HEK293T (cell line): ENCODE measurements at places on chromosomes 7 and 10.

DNA sequence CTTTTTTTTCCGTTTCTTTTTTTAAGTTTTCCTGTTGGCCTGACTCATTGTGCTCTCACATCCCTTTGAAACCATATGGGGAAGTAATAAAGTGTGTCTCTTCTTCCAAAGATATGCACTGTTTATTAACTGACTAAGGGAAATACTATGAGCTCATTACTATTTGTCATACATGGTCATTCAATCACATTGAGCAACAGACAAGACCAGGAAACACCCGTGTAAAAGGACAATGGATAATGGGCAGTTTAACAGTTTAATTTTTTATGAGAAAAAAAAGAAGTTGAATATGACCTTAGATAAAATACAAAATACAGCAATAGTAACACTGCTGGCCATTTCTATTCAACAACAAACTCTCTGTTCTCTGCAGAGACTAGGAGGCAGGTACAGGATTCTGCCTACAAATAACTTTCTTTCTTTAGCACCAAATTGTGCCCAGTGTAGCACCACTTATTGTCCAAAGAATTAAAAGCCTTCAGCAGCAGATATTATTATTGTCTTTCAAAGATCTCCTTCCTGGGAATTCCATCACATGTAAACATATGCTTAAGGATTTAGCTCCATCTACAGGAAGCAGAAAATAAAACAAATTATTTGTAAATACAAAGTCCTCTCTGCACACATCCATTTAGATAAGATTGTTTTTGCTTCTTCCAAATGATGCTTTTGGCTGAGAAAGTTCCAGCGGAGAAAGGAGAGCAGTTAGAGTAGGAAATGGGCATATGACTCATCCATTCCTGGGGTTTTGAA, 55.0 kb upstream of the AKR1E2 start:
- no peak for DNase-seq

DNA sequence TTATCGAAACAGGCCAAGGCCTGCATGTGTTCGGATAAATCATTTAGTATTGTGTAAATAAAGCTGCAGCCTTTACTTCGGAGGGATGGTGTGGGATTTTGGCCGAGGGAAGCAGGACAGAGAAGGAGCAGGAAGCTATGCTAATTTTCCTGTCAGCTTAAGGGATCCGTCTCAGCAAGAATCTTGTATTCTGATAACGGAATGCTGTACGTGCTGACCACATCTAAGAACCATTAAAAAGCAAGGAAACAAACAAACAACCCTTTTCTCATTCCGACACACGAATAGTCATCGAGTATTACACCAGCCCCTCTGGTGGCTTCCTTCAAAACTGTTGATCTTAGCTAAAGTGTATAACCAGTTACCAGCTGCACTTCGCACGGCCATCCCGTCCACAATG, 133.2 kb upstream of the TCF7L2 start:
- DNase-seq = no peak

GRCh38 chr7:43244784-43245183, 132.3 kb downstream of the HECW1 start:
- DNase-seq = no peak

GRCh38 chr7:118436663-118437062, 212.2 kb downstream of the ANKRD7 start:
- DNase-seq = no peak

DNA sequence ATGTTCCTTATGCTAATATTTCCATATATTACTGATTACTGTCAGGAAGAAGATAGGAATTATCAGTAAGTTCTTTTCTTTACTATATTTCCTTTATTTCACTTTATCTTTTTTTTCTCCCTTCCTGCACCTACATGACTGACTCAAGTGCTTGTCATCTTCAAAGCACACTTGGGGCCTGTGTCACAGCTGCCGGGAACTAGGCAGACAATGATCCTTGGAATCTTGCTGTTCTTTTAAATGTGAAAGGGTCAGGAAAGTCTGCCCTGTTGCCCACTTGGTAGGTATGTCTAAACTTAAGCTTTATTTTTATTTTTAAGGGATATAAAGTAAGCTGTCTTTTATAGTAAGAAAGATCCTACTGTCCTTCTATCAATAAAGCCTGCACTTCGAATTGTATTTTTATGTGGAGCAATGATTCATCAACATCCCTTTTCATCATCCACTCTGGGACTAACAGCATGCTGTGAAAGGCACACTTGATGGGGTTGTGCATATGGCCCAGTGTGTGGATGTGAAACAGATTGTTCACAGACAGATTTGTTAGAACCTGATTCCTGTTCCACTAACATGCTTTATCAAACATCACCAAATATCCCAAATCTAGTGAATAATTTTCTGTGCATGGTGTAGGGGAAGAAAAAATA, 556.9 kb downstream of the DNAJB9 start:
- no peak for DNase-seq

DNA sequence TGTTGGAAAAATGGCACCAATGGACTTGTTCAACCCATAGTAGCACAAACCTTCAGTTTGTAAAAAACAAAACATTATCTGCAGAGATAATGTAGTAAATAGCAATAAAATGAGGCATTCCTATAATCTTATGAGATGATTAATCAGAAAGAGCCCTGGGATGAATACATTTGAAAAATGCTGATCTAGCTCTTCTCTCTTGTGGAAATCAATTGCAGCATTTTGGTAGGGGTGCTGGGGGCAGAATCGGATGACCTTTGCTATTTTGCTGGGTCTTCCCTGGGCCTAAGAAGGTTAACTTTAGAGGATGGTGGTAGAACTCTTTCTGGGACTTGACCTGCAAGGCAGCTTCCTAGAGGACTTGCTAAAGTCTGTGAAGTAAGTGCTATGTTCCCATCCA, 163.5 kb downstream of the ADRA2A start:
- no peak for DNase-seq

- no peak for DNase-seq
Measured at GRCh38 chr7:128069373-128070364, 38.4 kb upstream of the LRRC4 start.

GRCh38 chr10:17989908-17990767, 38.4 kb downstream of the SLC39A12 start:
- no peak for DNase-seq

- DNase-seq = no peak
Measured at GRCh38 chr7:129958643-129959470, 6.1 kb upstream of the UBE2H start.

GRCh38 chr7:28276298-28276697, 95.7 kb upstream of the JAZF1 start:
- DNase-seq = no peak

- peak; percentile 91 for DNase-seq
Measured at GRCh38 chr10:133127291-133128125, 32.5 kb upstream of the KNDC1 start.

GRCh38 chr10:98411768-98412167, 3.2 kb downstream of the PYROXD2 start:
- no peak for DNase-seq

DNA sequence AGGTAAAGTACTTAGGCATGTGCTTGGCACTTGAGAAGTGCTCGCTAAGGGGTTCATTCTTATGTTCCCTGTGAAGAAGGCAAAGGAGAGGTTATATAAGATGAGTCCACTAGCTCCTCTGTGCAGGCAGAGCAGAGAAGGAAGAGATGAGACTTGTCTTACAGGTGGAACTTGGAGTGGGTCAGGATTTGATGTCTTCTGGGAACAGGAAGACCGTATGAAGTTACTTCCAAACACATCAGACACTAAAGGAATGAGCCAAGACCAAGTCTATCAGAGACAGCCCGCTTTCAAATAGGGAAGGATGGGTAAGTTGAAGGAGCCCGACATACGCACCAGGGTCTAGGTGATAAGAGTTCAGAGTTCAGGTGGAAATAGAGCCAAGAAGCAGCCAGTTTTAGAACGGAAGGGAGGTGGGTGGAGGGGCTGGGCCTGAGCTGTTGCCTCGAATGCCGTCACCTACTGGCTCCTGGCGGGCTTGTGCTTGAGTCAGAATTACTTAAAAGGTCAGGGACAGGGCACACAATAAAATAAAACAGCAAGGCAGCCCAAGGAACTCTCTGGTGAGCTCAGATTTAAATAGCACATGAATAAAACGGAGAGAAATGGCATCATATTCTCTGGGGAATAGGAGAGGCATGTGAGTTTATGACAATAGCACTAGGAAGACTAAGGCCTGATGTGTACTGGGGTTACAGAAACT, 56.1 kb upstream of the GRB10 start:
- no peak for DNase-seq

GRCh38 chr10:112208292-112208691, 24.7 kb upstream of the GPAM start:
- no peak for DNase-seq

DNA sequence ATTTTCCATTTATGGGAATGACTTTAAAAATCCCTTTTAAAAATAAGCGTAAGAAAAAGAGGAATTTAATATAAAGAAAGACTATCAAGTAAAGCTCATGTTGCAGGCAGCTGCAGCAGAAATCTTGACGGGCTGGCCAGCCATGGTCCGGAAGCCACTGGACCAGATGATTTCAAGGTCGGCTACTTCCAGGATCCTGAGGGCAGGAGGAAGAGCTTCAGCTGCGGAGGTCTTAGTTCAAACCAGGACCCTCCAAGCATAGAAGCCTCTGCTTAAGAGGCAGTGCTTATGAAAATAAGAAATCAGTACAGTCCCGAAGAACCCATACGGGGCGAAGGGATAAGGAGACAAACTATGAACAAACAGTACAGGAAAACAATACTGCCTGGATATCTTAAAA, 220.2 kb upstream of the CELF2 start:
- DNase-seq = no peak

DNA sequence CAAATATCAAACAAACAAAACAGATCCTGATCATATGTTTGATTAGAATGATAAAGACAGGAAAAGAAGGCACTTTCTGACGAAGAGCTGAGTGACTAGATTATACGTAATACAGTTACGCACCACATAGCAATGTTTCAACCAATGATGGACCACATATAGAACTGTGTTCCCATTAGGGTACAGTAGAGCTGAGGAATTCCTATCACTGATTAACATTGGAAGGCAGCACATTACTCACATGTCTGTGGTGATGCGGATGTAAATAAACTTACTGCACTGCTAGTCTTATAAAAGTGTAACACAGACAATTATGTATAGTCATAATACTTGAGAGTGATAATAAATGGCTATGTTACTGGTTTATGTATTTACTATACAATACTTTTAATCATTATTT, 98.3 kb downstream of the PTN start:
- no peak for DNase-seq

- no peak for DNase-seq
Measured at GRCh38 chr10:89080660-89081059, 90.1 kb downstream of the FAS start.

GRCh38 chr10:93600446-93601145, 439 bp downstream of the RBP4 start:
- DNase-seq = no peak

DNA sequence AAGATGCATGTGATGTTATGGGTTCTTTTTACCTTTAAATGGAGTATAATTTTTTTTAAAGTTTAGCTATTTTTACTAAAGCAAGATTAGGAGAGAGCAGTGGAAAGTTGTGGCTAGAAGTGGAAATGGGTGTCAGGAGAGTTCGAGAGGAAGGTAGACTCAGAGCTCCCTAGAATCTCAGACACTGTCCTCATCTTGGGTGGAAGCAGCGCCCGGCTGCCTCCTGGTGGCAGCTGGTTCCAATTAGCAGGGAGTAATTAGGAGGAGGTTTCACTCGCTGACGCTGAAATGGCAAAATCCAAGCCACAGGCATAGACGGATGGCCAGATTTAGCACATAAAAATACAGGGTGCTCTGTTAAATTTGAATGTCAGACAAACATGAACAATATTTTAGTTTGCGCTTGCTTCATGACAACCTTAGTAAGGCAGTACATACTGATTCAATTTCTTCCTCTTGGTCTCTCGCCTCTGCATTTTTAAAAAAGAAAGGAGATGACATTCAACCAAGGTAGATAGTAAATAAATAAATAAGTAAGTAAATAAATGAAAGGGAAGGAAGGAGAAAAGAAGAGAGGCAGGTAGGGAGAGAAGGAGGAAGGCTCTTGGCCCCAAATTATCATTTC, 58.5 kb downstream of the LGI1 start:
- DNase-seq = peak; percentile 72

DNA sequence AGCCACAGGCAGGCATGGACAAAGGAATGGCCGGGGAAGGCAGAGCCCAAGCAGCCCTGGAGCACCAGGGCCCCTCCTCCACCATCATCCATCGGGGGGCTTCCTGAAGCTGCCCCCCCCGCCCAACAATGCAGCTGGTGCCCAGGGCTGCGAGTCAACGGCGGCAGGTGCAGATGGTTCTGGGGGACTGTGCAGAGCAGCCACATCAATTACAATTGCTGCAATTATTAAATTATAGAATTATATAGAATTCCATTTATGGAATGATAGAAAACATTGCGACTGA, 28.3 kb downstream of the EBF3 start:
- no peak for DNase-seq

DNA sequence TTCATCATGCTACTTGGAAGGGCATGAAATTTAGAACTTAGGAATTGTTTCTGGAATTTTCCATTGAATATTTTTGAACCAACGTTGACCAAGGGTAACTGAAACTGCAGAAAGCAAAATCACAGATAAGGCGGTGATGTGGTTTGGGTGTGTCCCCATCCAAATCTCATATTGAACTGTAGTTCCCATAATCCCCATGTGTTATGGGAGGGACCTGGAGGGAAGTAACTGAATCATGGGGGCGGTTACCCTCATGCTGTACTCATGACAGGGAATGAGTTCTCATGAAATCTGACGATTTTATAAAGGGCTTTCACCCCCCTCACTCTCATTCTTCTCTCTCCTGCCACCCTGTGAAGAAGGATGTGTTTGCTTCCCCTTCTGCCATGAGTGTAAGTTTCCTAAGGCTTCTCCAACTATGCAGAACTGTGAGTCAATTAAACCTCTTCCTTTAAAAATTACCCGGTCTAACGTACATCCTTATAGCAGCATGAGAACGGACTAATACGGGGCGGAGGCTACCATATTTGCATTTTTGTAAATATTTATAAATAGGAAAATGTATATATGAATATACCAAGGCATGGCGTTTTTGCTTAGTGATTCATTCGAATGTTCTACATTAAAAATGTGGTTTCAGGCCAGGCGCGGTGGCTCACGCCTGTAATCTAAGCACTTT, 12.4 kb downstream of the NMT2 start:
- DNase-seq = no peak

- no peak for DNase-seq
Measured at GRCh38 chr10:90855126-90855525, 2.7 kb downstream of the HTR7 start.

GRCh38 chr7:63112764-63113712, 885.6 kb upstream of the ZNF722 start:
- DNase-seq = no peak

GRCh38 chr10:31157123-31158010, 125.7 kb upstream of the ZNF438 start:
- no peak for DNase-seq

GRCh38 chr10:68900427-68901104, 549 bp upstream of the DDX50 start:
- DNase-seq = peak; percentile 65

- DNase-seq = no peak
Measured at GRCh38 chr7:27203964-27204594, 4.2 kb upstream of the HOXA13 start.

DNA sequence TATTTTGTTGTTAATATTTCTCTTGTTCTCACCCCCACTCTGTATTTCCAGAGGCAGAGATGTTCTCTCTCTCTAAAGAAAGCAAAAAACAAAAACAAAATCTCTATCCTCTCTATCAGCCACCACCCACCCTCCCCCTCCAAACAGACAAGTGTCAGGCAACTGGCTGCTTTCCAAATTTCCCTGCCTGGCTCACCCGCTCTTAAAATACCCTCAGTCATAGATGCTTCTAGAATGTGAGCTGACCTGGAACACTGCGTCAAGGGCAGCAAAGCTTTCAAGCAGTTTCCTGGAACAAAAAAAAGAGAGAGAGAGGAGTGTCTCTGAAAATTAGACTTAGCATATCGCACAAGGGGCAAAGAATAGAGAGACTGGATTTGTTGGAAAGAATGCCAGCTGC, 341.0 kb upstream of the ZMIZ1 start:
- no peak for DNase-seq
